Activated T-cell treated with anti-CD3 and anti-CD28 coated beads, Interleukin-2, amount 50 U/mL, for 48 hours (primary cell): ENCODE measurements at places on chromosomes 13 and 19.
A peak's percentile ranks its signal among the peaks of the same experiment; 100 is the strongest.

GRCh38 chr13:45564133-45564776 is 51.3 kb downstream of the ERICH6B start:
- DNase-seq = no peak

DNA sequence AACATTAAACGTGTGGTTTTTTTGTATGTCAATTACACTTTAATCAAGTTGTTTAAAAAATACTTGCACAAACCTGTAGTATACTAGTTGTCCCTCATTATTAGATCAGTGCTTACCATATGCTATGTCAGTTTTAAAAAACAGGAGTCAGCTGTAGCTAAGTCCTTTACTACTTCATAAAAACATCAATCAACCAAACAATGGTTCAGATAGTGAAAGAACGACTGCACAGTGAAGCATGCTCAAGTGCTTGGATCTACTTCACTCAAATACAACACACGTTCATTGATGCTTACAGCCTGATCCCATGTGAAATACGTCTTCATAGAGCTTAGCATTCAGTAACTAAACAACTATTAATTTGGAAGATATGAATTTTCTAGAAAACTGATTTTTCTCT is 225.0 kb downstream of the FGF14 start:
- DNase-seq = no peak

GRCh38 chr13:98972627-98973026 is 5.2 kb downstream of the DOCK9 start:
- no peak for DNase-seq

- DNase-seq = no peak
Measured at GRCh38 chr13:100443278-100443997, 145.2 kb downstream of the GGACT start.

- no peak for DNase-seq
Measured at GRCh38 chr13:98575904-98576199, 1.1 kb downstream of the STK24 start.

DNA sequence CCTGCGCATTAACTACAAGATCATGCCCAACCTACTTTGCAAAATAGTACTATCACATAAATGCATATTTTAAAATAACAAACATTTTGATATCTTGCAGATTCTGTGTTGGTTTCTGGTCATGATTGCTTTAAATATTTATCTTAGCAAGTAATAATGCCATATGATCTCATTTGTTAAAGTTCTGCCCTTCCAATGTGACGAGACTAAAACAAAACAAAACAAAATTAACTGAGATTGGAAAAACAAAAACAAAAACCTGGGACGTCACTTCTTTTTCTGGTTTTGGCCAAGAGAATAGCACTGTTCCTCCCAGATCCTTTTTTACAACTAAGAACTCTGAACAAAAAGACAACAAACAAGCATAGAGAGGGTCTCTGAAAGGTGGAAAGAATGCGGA is 436.3 kb downstream of the DACH1 start:
- DNase-seq = no peak

- no peak for DNase-seq
Measured at GRCh38 chr19:41784743-41785142, 11.6 kb upstream of the CEACAM3 start.

DNA sequence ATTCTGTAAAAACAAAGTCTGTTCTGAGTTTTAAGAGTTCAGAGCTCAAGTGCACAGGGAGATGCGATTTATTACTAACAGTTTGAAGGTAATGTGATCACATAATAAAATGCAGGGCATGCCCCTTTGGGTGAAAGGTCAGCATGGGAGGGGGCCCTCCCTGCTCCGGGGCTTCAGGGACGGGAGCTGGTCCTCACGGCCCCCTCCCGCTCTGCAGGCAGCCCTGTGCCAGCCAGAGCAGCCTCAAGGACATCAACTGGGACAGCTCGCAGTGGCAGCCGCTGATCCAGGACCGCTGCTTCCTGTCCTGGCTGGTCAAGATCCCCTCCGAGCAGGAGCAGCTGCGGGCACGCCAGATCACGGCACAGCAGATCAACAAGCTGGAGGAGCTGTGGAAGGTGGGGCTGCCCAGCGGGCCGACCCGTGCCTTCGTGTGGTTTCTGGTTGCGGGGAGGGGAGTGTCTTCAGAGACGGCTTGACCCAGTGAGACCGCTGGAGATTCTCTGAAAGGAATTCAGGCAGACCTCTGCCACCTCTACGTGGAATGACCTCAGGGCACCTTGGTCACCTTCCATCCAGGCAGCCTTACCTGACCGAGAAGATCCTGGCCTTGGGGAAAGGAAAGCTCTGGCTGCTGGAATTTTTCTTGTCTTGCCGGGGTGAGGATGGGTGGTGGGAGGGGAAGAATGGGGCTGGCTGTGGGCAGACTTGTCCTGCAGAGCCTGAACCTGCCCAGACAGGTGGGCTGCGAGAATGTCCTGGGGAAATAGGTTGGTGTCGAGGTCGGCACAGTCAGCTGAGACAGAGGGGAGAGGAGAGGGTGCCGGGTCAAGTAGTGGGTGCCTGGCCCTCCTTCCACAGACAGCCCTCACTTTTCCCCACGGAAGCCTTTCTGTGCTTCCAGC is 19.0 kb downstream of the UPF1 start:
- no peak for DNase-seq

DNA sequence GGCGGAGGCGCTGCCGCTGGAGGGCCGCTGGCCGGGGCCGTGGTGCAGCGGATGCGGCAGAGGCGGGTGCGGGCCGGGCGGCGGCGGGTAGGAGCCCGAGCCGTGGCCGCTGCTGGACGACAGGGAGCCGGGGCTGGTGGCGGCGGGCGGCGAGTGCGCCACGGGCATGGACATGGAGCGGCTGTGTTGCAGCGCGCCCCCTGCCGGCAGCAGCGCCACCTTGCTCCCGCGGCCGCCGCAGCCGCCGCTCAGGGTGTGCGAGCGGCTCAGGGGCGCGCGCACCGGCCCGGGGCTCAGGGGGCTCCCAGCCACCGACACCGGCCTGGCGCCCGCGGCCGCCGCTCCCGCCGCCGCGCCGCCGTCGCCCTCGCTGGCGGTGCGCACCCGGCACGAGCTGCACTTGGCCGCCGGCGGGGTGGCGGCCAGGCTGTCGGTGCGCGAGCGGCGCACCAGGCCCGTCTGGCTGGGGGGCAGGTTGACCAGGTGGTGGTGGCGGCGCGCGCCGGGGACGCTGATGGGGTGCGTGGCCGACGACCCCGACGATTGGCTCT is 1.7 kb downstream of the IRS2 start:
- peak; percentile 81 for DNase-seq

DNA sequence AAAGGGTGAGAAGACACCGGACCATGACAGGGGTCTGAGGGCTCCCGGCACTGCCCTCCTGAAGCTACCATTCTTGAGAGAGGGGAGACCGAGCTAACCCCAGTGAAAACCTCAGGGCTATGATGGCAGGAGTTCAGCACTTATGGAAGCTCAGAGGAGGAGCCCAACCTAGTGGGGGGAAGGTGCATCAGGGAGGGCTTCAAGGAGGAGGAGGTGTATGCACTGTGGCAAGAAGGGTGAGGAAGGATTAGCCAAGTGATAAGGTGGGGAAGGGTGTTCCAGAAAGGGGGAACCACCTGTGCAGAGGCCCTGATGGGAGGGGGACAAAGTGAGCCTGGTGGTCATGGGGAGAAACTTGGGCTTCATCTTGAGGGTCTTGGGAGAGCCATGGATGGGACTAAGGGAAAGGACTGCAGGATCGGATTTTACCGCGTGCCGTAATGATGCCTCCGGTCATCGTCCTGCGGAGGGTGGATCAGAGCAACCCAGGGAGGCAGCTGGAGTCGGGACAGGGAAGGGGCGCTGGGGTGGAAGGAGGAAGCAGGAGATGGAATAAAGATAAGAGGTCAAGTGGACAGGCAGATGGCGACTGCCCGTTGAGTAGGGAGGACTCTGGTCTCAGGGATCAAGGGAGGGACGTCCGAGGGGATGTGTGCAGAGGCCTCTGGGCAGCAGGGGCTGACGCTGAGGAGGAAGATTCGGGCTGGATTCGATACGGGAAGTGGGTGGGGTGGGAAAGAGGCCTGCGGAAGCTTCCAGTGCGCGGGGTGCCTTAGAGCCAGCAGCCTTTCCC is 13.3 kb upstream of the PSMD8 start:
- no peak for DNase-seq

DNA sequence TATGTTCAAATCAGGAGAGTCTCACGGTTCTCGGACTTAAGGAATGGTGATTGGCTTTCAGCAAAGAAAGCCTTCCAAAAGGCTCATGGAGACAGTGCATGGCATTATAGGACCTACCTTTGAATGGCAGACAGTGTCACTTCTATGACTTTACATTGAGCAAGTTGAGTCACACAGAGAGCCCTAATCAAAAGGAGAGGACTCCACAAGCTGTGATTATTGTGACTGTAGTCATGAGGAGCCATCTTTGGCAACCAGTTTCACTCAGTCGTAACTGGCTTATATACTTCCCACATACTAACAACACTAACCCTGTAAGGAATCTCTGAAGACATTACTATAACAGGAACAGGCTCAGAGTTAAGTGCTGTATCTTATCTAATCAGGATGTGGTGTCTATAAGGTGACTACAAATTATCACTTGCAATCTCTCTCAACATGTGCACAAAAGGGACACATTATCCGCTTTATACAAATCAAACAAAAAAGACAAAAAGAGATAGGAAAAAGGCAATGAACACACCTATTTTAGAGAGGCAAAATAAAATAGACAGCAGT is 6.1 kb downstream of the LGALS14 start:
- DNase-seq = no peak

DNA sequence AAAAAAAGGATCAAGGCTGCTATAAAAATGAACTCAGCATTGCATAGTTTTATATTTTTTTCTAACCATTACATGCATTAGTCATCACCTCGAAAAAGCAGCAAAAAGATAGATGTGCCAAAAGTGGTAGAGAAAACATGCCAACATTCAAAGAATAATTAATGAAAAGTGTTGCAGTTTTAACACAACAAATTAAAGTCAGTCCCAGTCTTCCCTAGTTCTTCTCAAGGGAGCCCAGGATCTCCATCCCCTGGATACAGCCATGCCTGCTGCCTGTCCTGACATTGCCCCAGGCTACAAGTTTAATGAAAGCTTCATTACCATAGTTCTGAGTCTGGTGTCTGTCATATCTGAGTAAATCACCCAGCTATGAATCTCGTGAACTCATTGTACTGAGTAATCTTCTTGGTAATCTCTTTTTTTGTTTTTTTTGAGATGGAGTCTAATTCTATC is 116.6 kb upstream of the KLF12 start:
- no peak for DNase-seq

GRCh38 chr19:17052439-17052838 is 22.8 kb downstream of the HAUS8 start:
- DNase-seq = peak; percentile 37

DNA sequence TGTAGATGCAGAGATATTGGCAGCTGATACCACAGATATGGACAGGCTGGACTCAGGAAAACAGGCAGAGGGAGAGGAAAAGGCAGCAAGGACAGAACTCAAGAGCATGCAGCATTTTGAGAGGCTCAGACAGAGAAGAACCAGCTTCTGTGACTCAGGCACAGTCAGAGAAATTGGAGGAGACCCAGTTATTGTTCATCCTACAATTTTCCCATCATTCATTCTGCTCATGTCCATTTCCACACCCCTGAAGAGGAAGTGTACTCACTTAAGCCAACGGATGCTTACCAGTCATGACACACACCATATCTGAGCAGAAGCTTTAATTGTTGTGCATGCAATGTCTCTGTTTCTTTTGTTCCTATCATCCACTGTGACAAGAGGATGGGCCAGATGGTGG is 359.8 kb upstream of the HTR2A start:
- no peak for DNase-seq

DNA sequence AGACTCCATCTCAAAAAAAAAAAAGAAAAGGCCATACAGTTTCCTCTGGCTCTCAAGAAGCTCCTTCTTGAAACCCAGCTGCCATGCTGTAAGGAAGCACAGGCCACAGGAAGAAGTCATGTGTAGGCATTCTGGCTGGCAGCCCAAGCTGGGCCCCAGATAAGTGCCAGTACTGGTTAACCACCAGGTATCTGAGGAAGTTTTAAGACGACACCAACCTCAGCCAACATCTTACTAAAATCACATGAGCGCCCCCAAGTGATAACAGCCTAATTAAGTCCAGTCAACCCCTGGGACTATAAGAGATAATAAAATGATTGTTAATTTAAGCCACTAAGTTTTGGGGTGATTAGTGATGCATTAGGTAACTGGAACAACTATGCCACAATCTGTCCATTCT is 27.4 kb upstream of the AKT2 start:
- DNase-seq = no peak

- no peak for DNase-seq
Measured at GRCh38 chr13:80931118-80931517, 590.2 kb upstream of the SPRY2 start.

DNA sequence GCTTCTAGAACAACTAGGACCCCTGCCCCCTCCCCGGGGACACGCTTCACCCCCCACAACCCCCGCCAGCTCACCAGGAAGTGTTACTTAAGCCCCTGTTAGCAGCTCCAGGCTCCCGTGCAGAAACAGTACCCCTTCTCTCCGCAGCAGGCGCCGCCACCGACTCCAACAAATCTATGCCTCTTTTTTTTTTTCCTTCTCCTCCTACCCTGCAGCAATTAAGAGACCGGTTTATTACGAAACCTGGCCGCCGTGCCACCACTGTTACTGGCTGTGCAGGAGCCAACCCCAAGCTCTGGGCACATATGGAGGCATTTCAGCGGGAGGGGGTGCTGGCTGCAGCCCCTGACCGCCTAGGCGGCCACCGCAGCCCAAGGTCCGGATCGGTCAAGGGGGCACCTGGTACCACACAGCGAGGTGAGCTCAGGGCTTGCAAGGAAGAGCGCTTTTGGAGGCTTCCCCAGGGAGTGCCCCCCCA is 2.4 kb downstream of the GADD45B start:
- peak; percentile 72 for DNase-seq

GRCh38 chr13:91099877-91100276 is 247.6 kb upstream of the MIR17HG start:
- no peak for DNase-seq

GRCh38 chr13:77378662-77379061 is 51.8 kb upstream of the MYCBP2 start:
- no peak for DNase-seq

DNA sequence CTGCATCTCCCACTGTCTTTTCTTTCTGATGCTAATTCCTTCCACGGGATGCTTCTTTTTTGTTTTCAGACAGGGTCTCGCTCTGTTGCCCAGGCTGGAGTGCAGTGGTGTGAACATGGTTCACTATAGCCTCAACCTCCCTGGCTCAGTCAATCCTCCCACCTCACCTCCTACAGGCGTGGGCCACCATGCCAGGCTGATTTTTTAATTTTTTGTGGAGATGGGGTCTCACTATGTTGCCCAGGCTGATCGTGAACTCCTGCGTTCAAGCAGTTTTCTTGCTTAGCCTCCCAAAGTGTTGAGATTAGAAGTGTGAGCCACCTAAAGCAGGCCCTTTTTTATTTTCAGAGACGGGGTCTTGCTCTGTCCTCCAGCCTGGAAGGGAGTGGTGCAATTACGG is 4.8 kb downstream of the GYS1 start:
- DNase-seq = no peak

GRCh38 chr19:17331045-17331558 is 3.6 kb downstream of the ANO8 start:
- no peak for DNase-seq
